ENCODE measurements at places on chromosomes 16 and 17.
A peak's percentile ranks its signal among the peaks of the same experiment; 100 is the strongest.

DNA sequence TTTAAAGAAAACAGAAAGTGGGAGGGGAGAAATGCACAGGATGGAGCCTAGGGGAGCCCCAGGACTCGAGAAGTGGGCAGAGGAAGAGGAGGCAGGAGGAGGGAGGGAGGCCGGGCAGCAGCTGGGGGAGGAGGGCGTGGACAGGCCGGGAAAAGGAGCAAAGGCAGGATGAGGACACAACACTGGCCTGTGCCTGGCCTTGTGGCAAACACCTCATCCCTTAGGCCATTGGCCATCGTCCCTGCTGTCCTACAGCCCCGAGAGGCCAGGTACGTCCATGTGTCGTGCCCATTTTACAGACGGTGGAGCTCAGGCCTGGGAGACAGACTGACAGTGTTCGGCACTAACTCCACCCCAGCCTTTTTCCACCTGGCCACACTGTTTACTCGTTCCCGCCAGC is 15.9 kb downstream of the JPH3 start:
- DNase-seq: no peak

- no peak for DNase-seq
Observed at GRCh38 chr16:531494-532125, 4.1 kb downstream of the CAPN15 start.

DNA sequence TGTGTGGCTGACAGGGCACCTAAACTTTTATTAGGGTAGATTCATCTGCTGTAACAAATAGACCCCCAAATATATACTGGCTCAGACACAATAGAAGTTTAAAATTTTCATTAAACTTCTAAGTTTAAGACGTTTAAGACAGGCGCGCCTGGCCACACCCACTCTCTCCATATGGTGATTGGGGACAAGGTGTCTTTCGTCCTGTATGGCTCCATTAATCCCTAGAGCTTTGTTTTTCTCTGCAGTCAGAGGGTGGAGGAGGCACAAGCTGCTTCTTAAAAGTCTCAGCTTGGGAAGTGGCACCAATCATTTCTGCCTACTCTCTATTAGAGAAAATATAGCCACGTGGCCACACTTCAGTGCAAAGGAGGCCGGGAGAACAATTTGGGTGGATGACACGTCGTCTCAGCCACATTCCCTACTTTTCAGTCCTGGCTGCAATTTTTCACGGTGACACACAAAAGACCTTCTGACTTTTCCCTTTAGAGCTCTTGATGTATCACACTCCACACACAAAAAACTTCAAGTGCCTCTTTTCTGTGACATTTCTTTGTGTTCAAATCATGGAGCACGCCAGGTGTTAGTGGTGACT is 125.5 kb upstream of the CACNG3 start:
- no peak for DNase-seq

GRCh38 chr17:74045608-74046280 is 157.7 kb upstream of the RPL38 start:
- no peak for DNase-seq

DNA sequence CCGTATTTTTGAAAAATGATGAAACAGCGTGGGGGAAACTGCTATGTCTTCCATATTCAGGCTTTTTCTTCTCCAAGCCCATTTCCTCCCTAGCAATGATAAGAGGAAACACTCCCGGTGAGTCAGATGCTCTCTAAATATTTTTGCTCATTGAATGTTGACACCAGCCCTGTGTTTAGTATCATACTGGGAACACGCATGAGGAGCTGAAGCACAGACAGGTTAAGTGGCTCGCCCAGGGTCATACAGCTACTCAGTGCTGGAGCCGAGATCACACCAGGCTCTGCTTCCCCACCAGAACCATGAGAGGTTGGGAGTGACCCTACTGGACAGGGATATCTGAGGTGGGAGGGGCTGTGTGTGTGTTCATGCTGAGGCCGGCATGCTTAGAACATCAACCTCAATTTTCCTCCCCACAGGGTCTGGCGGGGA is 37.8 kb upstream of the ADGRG1 start:
- DNase-seq: no peak

- no peak for DNase-seq
Observed at GRCh38 chr17:50027881-50028735, 27.8 kb upstream of the ITGA3 start.

- DNase-seq: peak; percentile 82
Observed at GRCh38 chr17:28726226-28726626, at the start of gene TLCD1. TLCD1 (minus strand) TSS chr17:28726233; CDS start chr17:28726097, 136 bp downstream.

GRCh38 chr16:11079652-11080187 is 135.4 kb downstream of the CLEC16A start:
- no peak for DNase-seq

GRCh38 chr17:43449470-43450248 is 34.1 kb upstream of the DHX8 start:
- no peak for DNase-seq

DNA sequence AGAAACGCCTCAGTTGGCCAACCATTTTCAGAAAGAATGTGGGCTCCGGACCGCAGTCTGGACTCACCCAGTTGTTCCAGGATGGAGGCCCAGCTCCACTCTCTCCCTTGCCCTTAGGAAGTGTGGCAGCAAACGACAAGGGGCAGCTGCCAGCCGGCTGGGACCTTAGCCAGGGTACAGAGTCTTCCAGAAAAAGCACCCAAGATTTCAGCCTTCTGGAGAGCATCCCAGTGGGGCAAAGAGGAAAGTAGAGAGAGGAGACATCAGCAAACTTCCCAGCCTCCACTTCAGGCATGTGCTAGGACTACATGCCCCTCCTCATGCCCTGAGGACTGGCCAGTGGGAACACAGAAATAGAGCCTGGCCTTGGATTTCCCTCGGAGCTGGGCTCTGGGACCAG is 56.8 kb upstream of the SCNN1B start:
- no peak for DNase-seq

GRCh38 chr17:42310787-42311215 is 22.5 kb downstream of the STAT5A start:
- DNase-seq: peak; percentile 48

DNA sequence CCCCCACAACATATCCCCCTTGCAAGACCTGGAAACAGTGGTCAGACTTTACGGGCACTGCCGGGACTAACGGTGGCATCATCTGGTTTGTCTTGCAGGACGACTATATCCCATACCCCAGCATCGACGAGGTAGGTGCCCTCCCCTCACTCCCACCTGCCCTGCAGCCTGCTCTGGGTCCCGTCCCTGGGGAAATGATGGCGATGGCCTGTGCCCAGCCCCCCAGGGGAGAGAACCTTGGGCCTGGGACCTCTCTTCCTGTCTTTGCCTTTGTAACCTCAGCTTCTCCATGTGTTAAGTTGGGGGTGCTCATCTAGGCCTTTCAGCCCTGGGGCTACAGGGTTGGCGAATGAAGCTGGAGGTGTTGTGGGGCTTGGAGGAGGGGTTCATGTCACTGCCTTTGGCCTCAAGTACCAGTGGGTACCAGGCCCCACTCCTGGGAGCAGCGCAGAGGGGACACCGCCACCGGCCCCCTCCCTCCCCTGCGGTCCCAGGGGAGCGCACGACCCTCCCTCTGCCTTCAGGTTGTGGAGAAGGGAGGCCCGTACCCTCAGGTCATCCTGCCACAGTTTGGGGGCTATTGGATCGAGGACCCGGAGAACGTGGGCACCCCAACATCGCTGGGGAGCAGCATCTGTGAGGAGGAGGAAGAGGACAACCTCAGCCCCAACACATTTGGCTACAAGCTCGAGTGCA is 99.9 kb downstream of the OR1D5 start:
- no peak for DNase-seq

GRCh38 chr17:38748149-38748891 is at the start of gene PCGF2:
PCGF2 (minus strand) TSS chr17:38748336; CDS start chr17:38740402, 7,934 bp downstream.
- DNase-seq: no peak

GRCh38 chr17:64648234-64648633 is 13.9 kb downstream of the SMURF2 start:
- DNase-seq: no peak

DNA sequence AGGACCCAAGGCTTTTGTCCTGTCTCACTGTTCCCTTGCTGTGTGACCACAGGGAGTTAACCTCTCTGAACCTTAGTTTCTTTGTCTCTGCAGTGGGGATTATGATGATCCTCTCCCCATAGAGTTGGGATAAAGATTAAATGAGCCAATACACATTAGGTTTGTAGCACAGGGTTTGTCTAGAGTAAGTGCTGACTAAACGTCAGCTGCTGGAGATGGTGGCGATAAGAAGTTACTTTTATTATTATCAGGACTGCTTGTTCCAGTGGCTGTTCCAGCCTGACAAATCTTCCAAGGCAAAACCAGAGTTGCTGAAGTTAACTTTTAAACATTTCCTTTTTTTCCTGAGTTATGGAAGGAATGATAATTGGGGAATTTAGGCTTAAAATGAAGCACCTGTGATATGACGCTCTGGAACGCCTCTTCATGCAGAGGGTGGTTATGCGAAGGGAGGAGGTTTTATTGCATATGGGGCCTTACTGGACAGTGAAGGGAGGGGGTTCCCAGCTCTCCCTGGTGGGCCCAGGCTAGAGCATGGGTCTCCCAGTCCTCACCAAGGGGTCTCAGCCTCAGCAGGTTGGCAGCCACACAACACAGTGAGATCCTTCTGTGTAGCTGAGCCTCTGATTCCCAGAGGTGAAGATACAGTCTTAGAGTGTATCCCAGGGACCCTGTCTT is 35.8 kb downstream of the PLCG2 start:
- DNase-seq: no peak

- no peak for DNase-seq
Observed at GRCh38 chr16:65499566-65499965, 377.7 kb upstream of the CDH11 start.

- no peak for DNase-seq
Observed at GRCh38 chr16:10485159-10485558, 95.2 kb downstream of the EMP2 start.
